Activated CD4-positive, alpha-beta T cell treated with anti-CD3 and anti-CD28 coated beads, Interleukin-2, amount 50 U/mL, for 4 hours (primary cell): ENCODE measurements at places on chromosomes 3 and 15.

DNA sequence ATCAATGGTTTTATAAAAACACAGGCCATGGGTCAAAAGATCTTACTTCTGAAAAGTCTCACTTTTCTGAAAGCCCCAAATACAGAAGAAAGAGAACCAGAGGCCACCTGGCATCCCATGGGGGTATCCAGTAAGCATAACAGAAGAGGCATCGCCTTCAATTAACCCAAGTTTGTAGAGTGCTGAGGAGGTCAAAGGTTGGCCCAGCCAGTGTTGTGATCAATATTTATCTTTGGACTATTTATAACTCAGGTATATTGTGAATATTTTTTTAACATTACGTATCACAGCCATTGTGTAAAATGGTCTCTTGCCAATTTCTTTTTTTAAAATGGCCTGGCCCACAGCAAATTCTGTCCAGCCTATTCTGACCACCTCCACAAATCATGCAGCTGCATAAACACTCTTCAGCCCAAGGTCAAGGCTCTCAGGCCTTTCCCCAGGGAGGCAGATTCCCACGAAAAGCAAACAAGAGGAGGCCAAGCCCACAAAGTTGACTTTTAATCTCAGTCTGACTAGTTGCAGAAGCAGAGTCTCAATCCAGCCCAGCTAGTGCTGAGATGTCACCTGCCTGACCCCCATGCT lies 26.2 kb upstream of the SPTBN5 start:
- DNase-seq, result no peak

DNA sequence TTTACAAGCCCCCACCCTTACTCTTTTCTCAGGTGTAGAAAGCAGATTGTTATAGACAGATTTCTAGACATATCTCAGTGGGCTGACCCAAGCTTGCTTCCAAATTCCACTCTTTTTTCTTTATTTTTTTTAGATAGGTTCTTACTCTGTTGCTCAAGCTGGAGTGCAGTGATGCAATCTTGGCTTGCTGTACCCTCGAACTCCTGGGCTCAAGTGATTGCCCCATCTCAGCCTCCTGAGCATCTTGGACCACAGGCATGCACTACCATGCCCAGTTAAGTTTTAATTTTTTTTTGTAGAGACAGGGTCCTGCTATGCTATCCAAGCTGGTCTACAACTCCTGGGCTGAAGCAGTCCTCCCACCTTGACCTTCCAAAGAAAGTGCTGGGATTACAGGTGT lies 53.5 kb upstream of the ADAMTS9 start:
- no peak for DNase-seq

DNA sequence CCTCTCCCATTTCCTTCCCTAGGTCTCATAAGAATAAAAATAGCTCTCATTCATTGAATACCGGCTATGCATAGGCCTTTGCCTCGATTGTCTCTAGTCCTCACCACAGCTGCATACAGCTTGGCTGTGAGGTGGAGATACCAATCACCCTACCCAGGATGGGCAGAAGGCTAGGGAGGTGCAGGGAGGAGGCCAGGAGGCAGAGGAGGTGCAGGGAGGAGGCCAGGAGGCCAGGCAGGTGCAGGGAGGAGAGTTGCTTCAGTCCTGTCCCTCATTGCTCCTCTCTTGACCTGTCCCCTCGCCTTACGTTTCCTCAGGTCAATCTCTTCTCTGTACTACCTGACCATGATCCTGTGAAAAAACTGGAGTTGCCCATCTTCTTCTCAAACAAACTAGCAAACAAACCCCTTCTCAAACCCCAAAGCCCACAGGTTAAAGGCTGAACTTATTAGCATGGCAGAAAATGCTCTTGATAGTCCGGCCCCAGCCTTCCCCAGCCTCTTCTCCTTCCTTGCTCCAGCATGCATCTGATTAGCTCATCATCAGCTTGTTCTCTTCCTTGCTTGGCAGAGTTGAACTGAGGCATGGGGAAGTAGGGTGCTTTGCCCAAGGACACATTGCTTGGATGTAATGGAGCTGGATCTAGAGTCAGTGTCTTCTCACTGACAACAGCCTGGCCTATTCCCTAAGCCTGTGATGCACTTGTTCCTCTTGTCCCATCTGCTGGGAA lies 15.8 kb downstream of the PODXL2 start:
- no peak for DNase-seq

- no peak for DNase-seq
Measured at GRCh38 chr3:173553635-173554280, 156.2 kb downstream of the NLGN1 start.

GRCh38 chr15:84887938-84888337 lies 3.5 kb downstream of the SLC28A1 start:
- no peak for DNase-seq

DNA sequence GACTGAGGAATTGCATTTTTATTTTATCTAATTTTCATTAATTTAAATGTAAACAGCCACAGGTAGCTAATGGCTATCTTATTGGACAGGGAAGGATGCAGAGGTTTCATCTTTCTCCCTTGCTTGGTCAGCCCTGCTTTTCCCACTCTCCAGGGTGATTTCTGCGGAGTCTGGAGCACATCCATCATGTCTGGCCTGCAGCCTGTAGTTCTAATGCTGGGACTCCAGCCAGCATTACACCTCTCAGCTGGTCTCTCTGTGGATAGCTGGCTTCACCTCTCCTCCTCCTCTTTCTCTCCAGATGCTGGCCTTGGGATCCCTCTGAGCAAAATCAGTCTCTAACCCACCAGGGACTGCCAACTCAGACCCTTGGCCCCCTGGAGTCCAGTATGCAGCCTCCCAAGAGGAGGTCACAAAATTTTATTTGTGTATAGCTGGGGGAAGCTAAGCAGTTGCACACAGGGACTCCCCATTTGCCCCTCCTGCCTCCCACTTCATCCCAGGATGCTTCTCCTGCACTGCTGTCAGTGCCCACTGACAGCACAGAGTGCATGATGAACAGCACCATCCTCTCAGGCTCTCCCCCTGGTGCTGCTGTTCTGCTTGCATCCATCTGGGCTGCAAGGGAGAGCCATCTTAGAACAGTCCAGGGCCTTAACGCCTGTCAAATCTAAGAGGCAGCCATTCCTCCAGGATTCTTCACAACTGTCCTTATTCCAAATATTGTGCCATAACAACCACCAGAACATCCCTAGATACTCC lies 1.7 kb downstream of the BFSP2 start:
- no peak for DNase-seq

GRCh38 chr15:101107101-101107500 lies 144.7 kb downstream of the CHSY1 start:
- no peak for DNase-seq

GRCh38 chr3:196335503-196335948 lies 2.7 kb downstream of the TM4SF19 start:
- no peak for DNase-seq

DNA sequence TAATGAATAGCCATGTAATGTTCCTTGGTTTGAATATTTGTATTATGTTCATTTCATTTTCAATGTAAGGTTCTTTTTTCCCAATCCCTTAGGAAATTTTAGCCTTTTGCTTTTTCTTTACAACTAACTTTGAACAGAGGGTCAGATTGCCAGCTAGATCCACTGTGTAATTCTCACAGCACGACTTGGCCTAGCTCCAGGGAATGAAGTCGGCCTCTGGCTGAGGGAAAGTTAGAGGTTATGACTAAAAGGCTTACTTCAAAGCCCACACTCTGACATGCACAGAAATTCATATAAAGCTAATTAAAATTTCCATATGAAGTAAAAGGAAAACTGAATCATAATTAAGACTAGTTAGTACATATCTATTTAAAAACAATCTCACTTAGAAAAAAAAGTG lies 38.7 kb downstream of the ROBO1 start:
- no peak for DNase-seq

GRCh38 chr3:183117056-183117455 lies 17.8 kb upstream of the MCCC1 start:
- no peak for DNase-seq

- DNase-seq, result no peak
Measured at GRCh38 chr15:25431836-25432561, 6.8 kb downstream of the UBE3A start.

- DNase-seq, result no peak
Measured at GRCh38 chr3:135141672-135142071, 346.6 kb downstream of the EPHB1 start.

DNA sequence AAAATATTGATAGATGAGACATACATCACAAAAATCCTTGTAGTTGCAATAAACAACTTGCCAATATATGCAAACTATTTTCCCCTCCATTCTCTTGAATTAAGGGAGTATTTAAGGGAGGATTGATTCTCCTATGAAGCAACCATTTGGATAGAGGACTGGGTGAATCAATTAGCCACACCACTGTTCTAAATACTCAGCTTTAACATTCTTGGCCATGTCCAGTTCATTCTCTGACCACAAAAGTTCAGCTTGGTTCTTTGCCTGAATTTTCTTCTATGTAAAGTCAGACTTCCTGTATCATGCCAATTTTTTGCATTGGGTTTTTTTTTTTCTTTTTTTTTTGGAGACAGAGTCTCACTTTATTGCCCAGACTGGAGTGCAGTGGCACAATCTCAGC lies 15.8 kb upstream of the SEC11A start:
- DNase-seq, result no peak

- DNase-seq, result no peak
Measured at GRCh38 chr3:87969620-87970019, 89.2 kb downstream of the CGGBP1 start.

- DNase-seq, result no peak
Measured at GRCh38 chr3:24101676-24102168, 156.6 kb downstream of the NR1D2 start.

- DNase-seq, result no peak
Measured at GRCh38 chr3:79341961-79342360, 425.8 kb downstream of the ROBO1 start.

DNA sequence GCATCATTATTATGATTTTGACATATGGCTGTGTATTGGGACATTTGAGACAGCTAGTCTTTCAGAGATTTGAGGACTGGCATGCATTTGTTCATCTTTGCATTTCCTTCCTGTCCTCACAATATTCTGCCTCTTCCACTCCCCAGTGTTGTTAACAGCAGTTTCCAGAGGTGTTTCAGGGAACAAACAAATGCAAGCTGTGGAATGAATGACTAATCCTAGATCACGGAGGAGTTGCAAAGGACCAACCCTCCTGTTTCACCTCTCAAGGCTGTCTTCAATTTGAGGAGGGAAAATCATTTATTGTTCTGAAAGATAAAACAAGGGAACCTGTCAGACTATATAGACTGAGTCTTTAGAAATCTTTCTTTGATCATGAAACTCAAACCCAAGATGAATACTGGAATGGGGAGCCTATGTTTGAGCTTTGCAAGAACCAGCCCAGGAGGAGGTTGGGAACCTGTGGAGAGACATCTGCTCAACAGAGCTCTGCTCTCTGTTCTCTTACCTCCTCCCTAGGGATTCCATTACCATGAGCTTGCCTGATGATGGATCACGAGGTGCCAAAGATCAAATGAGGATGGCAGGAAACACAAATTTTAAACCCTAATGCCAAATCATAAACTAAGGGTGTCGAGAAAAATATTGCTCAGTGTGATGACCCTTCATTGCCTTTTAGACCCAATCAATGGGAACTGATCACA lies 68.5 kb downstream of the SLC7A14 start:
- DNase-seq, result no peak

GRCh38 chr15:38631119-38632075 lies 66.8 kb upstream of the RASGRP1 start:
- DNase-seq, result no peak

GRCh38 chr3:127668906-127669305 lies 3.8 kb upstream of the ABTB1 start:
- no peak for DNase-seq

DNA sequence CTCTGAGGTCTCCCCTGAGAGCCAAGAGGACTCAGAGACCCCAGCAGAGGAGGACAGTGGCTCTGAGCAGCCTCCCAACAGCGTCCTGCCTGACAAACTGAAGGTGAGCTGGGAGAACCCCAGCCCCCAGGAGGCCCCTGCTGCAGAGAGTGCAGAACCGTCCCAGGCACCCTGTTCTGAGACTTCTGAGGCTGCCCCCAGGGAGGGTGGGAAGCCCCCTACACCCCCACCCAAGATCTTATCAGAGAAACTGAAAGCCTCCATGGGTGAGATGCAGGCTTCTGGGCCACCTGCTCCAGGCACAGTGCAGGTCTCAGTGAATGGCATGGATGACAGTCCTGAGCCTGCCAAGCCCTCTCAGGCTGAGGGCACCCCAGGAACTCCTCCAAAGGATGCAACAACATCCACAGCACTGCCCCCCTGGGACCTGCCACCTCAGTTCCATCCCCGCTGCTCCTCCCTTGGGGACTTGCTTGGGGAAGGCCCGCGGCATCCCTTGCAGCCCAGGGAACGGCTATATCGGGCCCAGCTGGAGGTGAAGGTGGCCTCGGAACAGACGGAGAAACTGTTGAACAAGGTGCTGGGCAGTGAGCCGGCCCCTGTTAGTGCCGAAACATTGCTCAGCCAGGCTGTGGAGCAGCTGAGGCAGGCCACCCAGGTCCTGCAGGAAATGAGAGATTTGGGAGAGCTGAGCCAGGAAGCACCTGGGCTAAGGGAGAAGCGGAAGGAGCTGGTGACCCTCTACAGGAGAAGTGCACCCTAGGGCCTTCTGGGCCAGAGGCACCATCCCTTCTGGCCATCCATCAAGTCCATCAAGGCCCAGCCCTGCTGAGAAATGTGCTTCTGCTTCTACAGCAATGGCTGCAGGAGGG lies 23.6 kb downstream of the PLEKHO2 start:
- no peak for DNase-seq

GRCh38 chr3:12508291-12508700 lies 24.0 kb downstream of the TSEN2 start:
- no peak for DNase-seq

- DNase-seq, result no peak
Measured at GRCh38 chr15:59616379-59616778, 4.8 kb downstream of the GCNT3 start.

DNA sequence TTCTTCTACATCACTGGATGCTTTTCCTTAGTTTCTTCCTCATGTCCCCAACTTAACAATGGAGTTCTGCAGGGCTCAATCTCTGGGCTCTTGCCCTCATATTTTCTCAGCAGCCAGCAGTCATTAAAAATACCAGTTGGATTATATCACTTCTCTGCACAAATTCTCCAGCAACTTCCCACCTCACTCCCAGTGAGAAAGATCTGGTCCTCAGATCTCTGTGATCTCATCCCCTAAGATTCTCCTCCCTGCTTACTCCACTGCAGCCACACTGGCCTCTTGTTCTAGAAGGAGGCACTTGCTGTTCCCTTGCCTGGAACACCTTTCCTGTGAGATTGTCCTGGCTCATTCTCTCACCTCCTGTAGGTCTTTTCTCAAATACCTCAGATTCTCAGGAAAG lies 6.1 kb downstream of the ERICH6 start:
- no peak for DNase-seq

- DNase-seq, result no peak
Measured at GRCh38 chr3:3631114-3631513, 168.1 kb upstream of the LRRN1 start.

DNA sequence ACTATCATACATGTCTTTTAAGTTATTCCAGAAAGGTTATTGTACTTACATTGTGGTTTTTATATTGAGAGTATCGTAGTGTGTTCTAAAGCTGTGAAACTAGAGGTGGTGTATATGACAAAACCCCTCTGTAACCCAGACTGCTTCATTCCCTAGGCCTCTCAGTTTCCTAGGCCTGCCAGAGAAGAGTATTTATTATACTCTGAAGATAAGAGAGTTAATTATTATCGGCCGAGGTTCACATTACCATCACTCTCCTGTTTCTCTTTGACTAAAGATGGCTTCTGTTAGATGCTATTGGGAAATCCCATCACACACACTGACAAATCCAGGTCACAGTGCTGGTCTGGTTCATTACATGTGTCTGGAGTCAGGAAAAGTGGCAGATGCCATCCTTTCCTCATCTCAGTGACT lies 20.5 kb downstream of the EXOSC7 start:
- no peak for DNase-seq
